ENCODE measurements at places on chromosomes 7 and 10.

GRCh38 chr7:135706038-135706742 is 21.8 kb downstream of the SLC13A4 start:
- no peak for DNase-seq

- DNase-seq = no peak
These were observed 9.0 kb downstream of the C10orf71 start for GRCh38 chr10:49307921-49308320.

- DNase-seq = no peak
These were observed 36.3 kb upstream of the WDFY4 start for GRCh38 chr10:48648172-48648942.

- DNase-seq = no peak
These were observed 44.4 kb upstream of the SP4 start for GRCh38 chr7:21383227-21384220.

- DNase-seq = no peak
These were observed 14.5 kb upstream of the PAX4 start for GRCh38 chr7:127632276-127632910.

DNA sequence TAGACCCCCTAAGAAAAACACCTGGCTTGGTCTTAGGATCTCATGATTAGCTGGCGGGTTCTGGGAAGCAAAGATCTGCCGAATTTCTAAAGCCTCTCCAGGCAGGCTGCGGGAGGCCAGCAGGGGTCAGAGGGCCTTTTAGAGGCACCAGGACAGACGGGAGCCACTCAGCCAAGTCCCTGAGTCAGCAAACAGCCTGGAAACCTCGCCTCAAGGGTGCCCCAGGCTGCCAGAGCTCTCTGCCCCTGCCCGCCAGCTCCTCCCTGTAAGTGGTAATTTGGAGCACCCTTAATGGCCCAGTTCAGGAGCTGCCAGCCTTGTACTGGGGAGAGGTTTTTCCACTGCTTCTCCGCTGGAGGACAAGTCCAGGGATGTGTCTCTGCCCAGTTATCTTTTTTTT is 88.7 kb downstream of the HIP1 start:
- no peak for DNase-seq

DNA sequence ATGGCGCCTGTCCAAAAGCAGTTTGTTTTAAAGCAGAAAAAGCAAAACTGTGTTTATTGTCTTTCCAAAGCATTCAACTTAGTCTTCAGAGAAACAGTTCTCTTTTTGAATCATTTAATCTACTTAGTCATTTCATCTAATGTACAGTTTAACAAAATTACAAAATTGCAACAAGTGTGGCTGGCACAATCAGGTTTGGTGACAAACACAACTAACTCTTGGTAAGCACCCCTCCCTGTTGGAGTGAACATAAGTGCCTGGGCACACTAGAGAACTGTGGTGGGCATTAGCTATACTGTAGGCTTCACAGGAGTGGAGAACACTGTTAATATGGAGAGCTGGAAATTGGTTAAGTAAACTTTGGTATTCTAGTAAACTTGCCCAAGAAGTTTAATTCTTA is 6.9 kb downstream of the CREM start:
- DNase-seq = no peak

DNA sequence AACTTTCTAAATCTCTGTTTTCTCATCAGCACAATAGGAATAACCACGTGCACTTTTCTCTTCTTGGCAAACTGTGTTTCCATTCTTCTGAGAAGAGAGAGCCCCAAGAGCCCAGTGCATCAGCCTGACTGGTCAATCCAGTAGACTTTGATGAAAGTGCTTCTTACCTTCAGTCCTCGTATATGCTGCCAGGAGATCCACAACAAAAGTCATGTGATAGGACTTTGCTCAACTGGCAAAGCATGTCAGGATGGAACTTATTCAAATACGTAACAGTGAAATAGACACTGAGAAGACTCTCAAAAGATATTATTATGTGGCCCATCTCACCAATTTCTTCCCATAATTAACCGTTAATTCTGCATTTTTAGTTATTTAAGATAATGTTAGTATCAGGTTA is 1031.5 kb upstream of the LRRTM3 start:
- no peak for DNase-seq

DNA sequence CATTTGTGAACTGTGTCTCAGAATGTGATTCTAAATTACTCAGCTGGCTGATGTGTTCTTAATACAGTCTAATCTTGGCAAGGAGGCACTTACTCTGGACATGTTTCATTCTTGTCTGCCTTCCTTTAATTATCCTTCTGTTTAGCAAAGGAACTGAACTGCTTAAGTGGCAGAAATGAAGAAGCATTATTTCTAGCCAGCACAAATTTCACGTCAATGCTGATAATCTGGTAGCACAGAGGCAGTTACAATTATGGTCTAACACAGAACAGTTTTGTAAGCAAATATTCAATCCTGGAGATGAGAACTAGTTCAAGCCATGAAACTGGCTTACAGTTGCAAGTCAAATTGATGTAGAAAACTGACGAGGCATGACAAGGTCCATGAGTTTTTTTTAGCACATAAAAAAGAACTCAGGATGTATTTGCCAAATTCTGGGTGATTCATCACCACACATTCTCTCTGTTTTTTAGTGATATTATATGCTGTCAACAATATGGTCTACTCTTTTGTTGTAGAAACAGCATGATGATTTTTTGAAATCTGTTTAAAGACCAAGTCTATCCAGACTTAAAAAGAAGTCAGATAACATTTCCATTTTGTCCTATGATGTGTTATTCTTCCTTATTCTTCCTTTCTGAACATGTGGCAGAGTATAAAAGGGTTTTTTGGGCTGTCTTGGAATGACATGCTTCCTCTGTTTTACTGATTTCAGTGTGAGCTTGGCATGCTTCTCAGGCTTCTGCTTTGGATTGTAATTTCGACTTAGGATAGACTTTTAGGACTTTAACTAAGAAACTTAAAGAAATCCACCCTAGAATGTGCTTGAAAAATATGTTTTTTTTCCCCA is 154.8 kb downstream of the DNAJB9 start:
- no peak for DNase-seq

DNA sequence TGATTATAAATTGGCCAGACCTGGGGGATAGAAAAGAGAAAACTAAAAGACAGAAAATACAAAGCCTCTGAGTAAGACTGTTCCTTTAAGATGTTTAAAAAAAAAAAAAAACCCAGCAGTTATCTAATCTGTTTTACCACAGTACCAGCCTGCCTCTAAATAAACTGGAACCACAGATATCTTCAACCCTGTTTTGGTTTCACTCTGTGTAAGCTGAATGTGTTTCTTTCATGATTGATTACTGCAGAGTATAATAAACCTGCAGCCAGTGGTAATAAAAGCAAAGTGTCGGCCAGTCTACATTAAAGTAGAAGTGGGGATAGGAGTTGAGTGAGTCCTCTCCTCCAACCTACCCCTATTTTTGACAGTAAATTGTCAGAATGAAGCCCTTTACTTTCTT is 40.6 kb downstream of the MGAM2 start:
- DNase-seq = no peak

Data from kidney capillary endothelial cell (primary cell).